Upper lobe of left lung (tissue), 6 donors: ENCODE measurements at places on chromosomes 16 and 17. TPM values are rescaled to one million over a fixed set of nuclear protein-coding genes. Genes with fewer than 3 reads are reported as not detected.
A peak's percentile ranks its signal among the peaks of the same experiment; 100 is the strongest.

- no peaks in the 10 kb centered on the region for H3K27me3 ChIP-seq
- peaks cover 37% of the 10 kb centered on the region for H3K4me1 ChIP-seq
- no peaks in the 10 kb centered on the region for H3K36me3 ChIP-seq
Measured at GRCh38 chr17:50028736-50029120, 27.2 kb upstream of the ITGA3 start.

- peaks cover 49% of the 10 kb centered on the region for H3K36me3 ChIP-seq
- no peak for DNase-seq
- H3K27me3 ChIP-seq: no peaks in the 10 kb centered on the region
- H3K27ac ChIP-seq: no peak overlapping the region
Measured at GRCh38 chr16:30663038-30663437, 4.8 kb downstream of the FBRS start.

DNA sequence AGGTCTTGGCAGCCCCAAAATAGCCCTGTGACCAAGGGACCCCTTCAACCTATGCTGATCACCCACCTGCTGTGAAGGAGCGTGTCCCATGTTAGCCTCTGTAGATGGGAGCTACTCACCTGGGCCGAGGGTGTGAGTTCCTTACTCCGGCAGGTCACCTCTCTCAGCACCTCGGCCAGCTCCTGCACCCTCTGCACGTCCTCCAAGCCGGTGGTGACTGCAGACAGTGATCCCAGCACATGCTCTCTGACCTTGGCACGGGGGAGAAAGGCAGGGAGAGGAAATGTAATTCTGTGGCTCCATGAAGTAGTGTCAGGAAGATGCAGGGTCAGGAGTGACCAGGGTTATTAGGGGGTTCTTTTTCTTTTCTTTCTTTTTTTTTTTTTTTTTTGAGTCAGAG lies 67.7 kb upstream of the BCO1 start:
- H3K4me3 ChIP-seq: no peak overlapping the region
- no peaks in the 10 kb centered on the region for H3K4me1 ChIP-seq
- DNase-seq: no peak
- no peak overlapping the region for H3K27ac ChIP-seq
- H3K36me3 ChIP-seq: no peaks in the 10 kb centered on the region

DNA sequence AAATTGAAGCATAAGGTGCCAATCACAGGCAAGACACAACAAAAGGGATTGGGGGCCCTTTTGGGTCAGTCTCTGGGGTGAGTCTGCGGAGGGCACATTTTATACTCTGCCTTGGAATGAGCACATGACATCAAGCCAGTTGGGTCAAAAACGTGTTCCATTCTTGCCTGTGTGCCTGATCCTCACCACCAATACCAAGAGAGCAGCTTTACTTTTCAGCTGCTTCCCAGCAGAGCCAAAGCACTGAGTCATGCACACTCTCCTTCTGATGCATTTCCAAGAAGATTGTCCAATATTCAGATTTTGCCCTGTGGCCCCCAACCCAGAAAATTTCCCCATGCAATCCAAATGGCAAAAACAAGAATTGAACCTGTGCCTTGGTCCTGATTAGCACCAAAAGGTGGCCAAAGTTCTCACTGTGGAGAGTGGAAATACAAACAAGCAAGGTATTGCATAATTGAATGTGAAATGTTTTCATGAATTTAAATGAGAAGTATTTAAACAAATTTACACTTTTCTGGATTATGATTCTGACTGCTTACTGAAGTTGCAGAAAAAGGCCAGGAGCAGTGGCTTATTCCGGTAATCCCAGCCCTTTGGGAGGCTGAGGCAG lies 217.8 kb upstream of the SOX9 start:
- no peaks in the 10 kb centered on the region for H3K4me1 ChIP-seq
- no peak overlapping the region for H3K27ac ChIP-seq
- no peak for DNase-seq
- H3K4me3 ChIP-seq: no peak overlapping the region
- H3K27me3 ChIP-seq: no peaks in the 10 kb centered on the region
- H3K36me3 ChIP-seq: no peaks in the 10 kb centered on the region

- H3K27me3 ChIP-seq: peaks cover 12% of the 10 kb centered on the region
- no peak overlapping the region for H3K27ac ChIP-seq
- no peak overlapping the region for H3K4me3 ChIP-seq
- H3K4me1 ChIP-seq: peaks cover 68% of the 10 kb centered on the region
- DNase-seq: peak; percentile 60
Measured at GRCh38 chr17:74742153-74742515, 5.1 kb downstream of the RAB37 start.

Gene ATP2A1
- 0.69 TPM for total RNA-seq
